ENCODE measurements at places on chromosomes 11 and 22.

DNA sequence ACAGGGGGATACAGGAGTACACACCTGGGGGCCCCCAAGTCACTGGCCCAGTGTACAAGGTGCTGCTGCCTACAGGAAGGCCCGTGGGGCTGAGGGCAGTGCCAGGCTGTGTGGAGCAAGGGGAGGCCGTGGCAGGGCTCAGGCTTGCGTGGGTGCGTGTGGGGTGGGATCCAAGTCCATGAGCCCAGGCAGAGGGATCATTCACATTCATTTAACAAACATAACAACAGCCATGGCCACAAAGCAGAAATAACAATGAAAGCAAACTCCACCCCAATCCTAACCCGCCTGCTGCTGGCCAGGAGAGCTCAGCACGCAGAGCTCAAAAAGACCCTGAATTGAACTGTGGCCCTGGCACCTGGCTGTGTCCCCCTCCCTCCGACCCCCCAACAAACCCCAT, 17.0 kb upstream of the SCGB1A1 start:
- no peak for DNase-seq

GRCh38 chr11:13415201-13415600, 47.8 kb downstream of the BTBD10 start:
- DNase-seq, result no peak

- no peak for DNase-seq
Measured at GRCh38 chr11:102318469-102318868, 1.2 kb downstream of the BIRC3 start.

DNA sequence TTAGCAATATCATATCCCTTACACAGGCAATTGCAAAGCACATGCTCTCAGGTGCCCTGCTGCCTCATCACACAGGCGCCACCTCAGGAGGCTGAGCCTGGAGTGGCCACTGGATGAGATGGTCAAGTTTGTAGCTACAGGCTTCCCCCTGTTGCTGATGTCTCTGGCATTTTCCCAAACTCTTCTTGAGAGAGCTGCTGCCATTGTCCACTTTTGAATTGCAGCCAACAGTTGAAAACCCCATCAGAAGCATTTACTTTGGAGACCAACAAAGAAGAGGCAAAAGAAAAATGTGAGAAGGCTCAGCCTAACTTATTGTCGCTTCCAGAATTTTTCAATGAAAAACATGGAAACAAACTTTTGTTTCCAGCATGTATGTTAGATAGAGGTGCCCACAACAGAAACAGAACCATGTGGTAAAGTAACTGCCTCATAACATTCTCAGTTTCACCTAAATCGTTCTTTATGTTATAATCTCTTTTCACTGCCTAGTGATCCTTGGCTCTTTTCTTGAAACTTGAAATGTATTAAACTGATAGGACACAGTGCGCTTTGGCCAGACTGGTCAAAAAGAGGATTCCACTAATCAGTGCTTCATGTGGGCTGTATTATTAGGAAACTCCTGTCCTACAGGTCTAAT, 47.6 kb upstream of the OR8B8 start:
- no peak for DNase-seq

- no peak for DNase-seq
Measured at GRCh38 chr22:49853981-49854831, 562 bp downstream of the ZBED4 start.

GRCh38 chr11:26045082-26045481, 286.8 kb upstream of the ANO3 start:
- DNase-seq, result no peak

- DNase-seq, result no peak
Measured at GRCh38 chr11:63508009-63508408, 2.1 kb downstream of the LGALS12 start.

- DNase-seq, result no peak
Measured at GRCh38 chr11:47864901-47865300, 16.8 kb upstream of the NUP160 start.

- DNase-seq, result no peak
Measured at GRCh38 chr11:133946541-133947318, 10.0 kb downstream of the IGSF9B start.
